ENCODE measurements at places on chromosomes 4 and X.

DNA sequence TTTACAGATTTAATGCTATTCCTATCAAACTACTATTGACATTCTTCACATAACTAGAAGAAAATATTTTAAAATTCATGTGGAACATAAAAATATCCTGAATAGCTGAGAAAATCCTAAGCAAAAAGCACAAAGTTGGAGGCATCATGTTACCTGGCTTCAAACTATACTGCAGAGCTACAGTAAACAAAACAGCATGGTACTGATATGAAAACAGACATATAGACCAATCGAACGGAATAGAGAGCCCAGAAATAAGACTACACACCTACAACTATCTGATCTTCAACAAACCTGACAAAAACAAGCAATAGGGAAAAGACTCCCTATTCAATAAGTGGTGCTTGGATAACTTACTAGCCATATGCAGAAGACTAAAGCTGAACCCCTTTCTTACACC, 273.4 kb upstream of the GRIA3 start:
- no peak for DNase-seq

DNA sequence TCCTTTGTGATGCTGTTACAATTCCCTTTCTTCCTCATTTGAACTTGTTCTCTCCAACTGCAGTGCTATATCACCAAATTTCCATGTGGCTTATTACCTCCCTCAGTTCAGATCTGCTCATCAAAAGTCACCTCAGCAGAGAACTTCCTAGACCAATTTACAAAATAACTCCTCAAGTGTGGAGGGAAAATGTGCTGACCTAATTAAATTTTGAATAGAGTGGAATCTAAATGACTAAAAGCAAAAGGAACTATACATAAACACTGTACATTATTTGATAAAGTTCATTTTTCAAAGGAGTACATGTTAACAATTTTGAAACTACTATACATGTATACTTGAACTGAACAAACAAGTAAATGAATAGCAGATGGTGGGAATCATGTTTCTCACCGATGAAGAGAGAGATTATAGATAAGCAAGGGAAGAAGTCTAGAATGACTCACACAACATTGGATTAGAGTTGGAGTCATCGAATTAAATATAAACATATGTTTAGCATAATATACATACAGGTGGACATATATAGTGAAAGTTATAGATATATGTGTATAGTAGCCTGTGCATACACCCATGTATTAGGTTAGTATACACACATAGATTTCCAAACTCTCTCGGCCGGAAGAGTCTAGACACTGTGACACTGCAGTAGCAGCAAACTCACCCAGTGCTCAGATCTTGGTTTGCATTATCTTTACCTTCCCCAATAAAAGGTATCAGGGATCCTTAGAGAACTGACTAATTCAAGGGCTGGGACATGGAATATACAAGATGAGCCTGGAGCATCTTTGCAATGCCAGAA, 318.7 kb downstream of the PCDH18 start:
- no peak for DNase-seq

GRCh38 chr4:32192363-32192762, 1472.2 kb downstream of the PCDH7 start:
- no peak for DNase-seq

GRCh38 chrX:1598021-1598875, 6.8 kb downstream of the AKAP17A start:
- no peak for DNase-seq

DNA sequence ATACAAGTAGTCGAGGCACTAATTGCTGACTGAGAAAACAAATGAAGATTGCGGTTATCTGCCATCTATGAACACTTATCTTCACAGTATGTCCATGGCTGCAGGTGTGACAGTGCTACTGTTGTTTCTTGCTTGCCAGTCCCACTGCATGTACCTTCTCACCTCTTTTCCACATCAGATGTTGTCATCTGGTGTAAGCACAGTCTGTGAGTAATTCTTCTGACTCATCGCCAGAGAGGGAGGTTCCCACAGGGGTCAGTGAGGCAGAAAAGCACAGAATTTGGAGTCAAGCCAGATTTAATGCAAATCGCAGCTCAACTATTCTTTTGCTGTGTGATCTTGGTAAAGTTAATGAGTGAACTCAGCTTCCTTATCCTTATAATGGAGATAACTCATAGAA, 144.4 kb downstream of the GLRA2 start:
- DNase-seq, result no peak

DNA sequence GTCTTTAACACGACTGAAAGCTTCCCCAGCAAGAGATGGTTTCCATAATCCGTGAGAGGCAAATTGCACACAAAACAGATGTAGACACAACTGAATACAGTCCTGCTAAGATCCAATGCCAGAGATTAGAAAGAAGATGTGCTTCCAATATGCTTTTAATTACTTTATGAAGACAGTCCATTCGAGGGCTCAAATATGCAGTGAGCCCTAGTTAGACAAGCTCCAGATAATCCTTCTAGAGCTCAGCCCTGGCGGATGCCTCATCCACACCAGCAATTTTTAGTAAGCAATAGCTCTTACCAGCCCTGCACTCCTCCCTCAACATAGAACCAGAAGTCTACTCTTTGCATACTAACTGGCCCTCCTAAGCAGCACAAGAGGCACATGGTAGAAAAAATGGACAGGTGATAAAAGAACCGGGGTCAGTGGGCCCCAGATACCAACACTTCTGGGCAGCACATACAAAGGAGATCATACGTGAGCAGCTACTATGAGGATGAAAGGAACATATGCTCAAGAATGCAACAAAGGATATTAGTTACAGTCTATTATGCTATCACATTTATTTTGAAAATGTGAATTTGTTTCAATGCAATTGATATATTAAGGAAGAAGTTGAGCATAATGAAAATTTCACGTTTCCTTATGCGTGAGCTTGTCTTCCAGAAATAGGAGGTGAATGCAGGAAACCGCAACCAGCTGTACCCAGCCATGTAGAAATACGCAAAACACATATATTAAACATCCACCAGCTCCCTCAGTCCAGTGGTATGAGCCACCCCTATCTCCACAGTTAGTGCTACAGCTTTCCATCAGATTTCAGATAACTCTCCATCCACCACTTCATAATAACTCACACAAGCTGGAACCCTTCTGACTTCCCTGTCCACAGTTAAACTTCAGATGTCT, 34.3 kb downstream of the GPC4 start:
- peak; percentile 28 for DNase-seq

DNA sequence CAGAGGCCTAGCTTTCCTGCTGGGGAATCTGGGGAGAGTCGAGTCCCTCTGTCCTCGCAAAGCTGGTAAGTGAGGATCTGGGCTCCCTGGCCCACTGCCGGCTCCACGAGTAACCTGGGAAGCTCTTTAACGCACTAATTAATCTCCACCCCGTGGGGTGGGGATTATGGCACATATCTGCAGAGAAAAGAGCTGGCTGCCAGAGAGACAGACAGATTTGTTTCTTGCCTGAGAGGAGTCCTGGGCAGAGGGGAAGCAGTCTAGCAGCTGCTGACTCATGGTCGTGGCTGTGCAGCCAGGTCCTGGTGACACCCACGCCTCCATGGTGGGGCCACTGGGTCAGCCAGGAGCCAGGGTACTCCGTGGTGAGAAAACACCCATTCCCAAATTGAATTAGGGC, 14.0 kb downstream of the SORCS2 start:
- peak; percentile 1 for DNase-seq

DNA sequence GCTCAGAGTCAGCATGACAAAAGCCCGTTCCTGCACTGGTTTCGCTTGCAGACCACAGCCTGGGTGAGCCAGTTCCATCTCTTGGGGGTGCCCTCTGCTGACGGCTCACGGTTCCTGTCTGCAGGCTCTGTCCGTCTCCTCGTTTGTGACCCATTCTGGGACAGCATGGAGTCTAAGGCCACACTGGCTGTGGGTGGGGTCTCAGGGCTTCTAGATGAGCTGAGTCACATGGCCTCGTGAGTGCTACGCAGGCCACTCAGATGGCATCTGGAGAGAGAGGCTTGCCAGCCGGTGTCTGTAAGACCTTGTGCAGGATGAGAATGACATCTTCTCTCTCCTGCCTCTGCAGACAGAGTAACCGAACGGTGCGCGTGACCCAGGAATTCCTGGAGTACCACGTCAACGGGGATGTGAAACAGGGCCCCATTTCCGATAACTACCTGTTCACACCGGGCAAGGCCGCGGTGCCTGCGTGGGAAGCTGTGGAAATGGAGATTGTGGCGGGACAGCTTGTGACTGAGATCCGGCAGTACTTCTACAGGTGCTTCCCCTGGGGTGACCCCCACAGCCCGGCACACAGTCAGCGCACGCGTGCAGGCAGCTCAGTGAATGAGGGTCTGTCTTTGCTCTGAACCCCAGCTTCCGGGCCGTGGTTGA, 31.6 kb upstream of the MRFAP1 start:
- DNase-seq, result no peak

GRCh38 chr4:174716986-174717770, 111.9 kb downstream of the GLRA3 start:
- DNase-seq, result no peak

DNA sequence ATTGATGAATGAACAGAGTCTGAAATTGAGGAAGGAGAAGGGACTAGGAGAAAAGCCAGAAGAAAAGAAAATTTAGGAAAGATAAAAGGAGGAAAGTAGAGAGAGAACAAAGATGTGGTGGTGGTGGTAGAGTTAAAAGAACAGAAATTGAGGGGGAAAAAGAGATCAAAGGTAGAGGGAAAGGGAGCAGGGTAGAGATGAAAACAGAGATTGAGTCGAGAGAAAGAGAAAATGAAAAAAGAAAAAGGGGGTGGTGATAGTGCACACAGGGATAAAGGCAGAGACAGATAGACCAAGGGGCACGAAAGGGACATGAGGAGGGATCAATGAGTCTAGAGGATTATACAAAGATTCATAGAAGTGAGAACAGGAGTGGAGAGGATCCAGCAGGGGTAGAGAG, 3.9 kb downstream of the ALAS2 start:
- no peak for DNase-seq

DNA sequence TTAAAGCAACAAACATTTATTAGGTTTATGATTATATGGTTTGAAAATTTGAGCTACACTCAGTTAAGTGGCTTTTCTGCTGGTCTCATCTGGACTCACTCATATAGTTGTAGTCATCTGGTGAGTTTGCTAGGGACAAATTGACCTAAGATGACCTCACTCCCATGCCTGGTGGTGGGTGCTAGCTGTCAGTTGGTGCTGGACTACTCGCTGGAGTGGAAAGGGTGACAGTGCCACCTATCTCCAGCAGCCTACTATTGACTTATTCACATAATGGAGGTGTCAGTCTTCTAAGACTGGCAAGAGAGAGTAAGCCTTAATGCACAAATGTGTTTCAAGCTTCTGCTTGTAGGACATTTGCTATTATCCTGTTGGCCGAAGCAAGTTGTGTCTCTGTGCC, 88.2 kb downstream of the TASL start:
- DNase-seq, result no peak

- no peak for DNase-seq
Observed at GRCh38 chr4:5928844-5929420, 36.0 kb upstream of the CRMP1 start.

DNA sequence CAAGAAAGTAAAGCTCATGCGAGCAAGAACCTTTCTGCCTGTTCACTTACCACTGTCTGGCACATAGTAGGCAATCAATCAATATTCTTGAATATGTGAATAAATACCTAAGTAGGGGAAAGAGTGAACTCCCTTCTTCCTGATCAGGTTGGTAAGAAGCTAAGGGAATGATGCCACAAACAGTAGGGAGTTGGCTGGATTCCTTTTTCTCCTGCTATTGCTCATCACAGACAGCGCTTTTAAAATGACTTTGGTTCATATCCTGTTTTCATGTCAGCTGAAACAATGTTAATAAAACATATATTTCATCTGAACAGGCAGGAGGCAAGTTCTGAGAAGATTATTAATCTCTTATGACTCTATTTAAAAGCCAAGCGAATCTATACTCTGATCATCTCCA, 99.2 kb downstream of the NSUN7 start:
- no peak for DNase-seq

DNA sequence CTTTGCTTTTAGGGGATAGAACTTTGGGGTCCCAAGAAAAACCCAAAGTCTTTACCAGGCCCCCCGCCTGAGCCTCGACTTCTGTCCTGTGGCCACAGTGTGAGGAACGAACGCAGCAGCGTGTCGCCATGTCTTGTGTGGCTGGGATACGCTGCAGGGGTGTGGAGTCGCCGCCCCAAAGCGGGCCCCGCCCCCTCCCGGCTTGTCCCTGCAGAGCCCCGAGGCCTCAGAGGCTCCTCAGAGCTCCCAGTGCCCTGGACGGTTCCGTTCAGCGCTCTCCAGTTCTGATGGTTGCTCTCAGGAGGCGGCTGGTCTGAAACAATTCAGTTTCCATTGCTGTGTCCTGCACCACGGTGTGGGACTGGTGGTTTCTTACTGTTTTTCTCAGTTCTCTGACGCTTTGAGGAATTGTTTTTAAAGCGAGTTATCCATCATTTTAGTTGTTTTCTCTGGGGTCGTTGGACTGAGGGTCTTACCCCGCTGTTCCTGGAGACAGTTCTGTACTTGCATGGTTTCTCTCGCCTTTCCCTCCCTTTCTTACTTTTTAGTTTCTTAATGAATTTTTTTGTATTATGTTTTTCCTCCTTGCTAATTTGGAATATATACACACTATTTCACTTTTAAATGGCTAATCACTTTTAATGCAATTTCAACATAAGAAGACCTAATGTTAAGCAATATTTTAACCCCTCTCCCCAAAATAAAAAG, 1.6 kb upstream of the IDUA start:
- peak; percentile 62 for DNase-seq

DNA sequence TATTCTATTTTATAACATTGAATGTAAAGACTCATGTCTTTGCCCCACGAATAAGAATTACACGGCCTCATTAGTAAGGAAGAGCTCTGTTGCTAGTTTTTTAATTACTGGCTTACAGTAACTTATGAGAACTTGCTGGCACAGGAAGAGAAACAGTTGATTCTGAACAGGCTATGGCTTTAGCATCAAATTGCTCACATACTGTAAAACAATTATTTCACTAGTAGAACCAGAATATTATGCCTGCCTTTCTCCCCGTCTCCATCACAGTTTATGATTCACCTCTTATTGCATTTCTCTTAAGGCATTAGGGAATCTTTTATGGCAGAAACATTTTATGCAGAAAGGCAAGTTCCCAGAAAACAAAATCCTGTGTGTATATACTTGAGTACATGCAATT, 126.1 kb downstream of the SPRY1 start:
- no peak for DNase-seq

- no peak for DNase-seq
Observed at GRCh38 chr4:83043801-83044407, 8.9 kb downstream of the COPS4 start.

GRCh38 chr4:25424539-25425228, 47.6 kb downstream of the ANAPC4 start:
- no peak for DNase-seq

- DNase-seq, result peak; percentile 38
Observed at GRCh38 chr4:55530691-55531090, 16.0 kb downstream of the CLOCK start.
